ENCODE measurements at places on chromosomes 3 and 15.
A peak's percentile ranks its signal among the peaks of the same experiment; 100 is the strongest.

GRCh38 chr3:105473521-105474223 lies 107.0 kb downstream of the ALCAM start:
- DNase-seq = no peak

GRCh38 chr3:127428344-127428997 lies 140.6 kb upstream of the PRR20G start:
- DNase-seq = no peak

GRCh38 chr15:98221144-98221543 lies 260.6 kb downstream of the ARRDC4 start:
- no peak for DNase-seq

GRCh38 chr3:52670621-52671521 lies 14.8 kb downstream of the PBRM1 start:
- no peak for DNase-seq

DNA sequence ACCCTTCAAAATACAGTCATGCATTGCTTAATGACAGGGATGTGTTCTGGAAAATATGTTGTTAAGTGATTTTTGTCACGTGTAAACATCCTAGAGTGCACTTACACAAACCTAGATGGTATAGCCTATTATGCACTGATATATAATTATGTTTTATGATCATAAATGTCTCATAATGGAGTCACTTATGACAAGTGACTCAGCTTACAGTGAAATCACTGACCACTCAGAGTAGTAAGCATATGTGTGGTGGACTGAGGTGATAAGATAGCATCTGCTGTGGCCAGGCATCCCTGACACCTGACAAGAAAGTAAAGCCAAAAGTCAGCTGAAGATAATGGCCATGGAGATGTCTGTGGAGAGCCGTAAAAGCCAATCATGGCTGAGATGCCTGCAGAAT lies 5.4 kb downstream of the ACAD11 start:
- no peak for DNase-seq

GRCh38 chr15:68334661-68335124 lies 57.1 kb downstream of the FEM1B start:
- no peak for DNase-seq

GRCh38 chr3:58329922-58330413 lies 2.7 kb upstream of the PXK start:
- no peak for DNase-seq

DNA sequence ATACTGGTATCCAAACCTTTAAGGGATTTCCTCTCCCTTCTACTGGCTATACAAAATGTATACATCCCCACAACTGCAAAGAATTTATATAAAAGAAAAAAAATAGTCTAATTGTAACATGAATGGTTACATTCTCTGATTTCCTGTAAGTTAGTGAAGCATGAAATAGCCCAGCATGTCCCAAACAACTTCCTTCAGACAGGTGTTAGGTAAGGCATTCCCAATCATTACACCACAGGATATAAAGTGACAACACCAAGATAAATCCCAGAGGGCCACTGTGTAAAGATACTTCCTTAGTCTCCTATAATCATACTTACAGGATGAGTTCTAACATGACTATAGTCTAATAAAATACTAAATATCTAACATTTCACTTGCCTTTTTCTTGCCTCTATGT lies 7.6 kb downstream of the CMTM6 start:
- DNase-seq = no peak

GRCh38 chr15:42474827-42475226 lies 16.1 kb downstream of the ZNF106 start:
- DNase-seq = no peak

GRCh38 chr15:50066202-50066601 lies 52.8 kb downstream of the ATP8B4 start:
- DNase-seq = no peak

DNA sequence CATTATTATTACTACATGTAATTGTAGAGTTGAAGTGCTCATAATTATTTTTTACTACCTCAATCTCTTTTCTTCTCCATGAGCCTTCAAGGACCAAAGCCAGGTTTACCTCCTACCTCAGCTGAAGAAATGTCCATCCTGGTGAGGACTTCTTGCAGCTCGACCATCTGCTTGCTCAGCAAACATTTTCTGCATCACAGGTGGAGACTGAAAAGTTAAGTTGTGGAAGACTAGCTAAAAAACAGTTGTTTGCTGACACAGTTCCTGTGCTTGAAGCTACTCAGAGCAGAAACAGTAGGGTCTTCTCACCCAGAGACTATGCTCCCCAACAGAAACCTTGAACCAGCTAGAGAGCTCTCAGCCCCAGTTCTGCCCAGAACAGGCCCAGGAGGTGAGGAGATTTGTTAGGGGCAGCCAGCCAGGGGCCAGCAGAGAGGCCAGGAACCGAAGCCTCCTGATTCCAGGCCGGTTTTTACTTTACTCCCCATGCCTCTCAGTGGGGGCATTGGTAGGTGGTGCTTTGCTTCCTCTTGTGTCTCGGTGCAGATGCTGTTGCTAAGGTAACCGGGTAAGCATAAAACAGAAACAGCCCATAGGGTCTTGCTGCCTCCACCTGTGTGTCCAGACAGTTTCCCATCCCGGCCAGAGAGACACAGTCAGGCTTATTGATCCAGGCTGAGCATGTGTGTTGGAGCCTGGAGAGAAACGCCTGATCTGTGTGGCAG lies 54.9 kb downstream of the CCNL1 start:
- DNase-seq = no peak

- peak; percentile 17 for DNase-seq
Measured at GRCh38 chr15:70164910-70165715, 67.4 kb upstream of the TLE3 start.

DNA sequence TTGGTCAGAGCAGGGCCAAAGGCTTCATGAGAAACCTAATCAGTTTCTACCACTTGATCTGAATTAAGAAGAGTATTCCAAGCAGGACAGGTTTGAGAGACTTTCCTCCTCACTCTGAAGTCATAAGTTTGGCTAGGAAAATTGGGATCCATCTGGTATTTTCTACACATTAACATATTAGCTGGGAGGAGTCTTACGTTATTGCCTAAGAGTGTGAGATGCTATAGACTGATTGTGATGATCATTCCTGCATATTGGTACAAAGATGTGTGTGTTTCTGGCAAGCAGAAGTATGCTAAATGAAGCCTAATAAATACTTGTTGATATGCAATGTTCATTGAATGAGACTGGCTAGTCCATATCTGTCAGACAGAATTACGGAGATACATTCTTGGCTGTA lies 73.5 kb upstream of the RASGRP1 start:
- no peak for DNase-seq

DNA sequence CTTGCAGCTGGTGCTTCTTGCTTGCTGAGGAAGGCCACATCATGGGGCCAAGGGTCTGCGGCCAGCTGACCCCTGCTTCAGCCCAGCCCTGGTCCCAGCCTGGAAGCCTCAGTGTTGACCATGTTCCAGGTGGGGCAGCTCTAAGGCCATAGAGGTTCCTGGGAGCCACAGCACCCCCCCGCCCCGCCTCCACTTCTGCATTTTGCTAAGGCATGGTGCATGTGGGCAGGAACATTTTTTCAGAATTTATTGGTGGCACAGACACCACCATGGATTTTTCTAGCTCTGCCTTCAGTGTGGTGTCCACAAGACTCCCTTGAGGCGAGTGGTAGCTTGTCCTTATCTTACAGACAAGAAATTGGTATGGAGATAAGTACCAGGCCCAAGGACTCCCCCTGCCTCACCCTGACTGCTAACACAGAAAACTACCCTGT lies 1.9 kb upstream of the CHST14 start:
- no peak for DNase-seq

- DNase-seq = no peak
Measured at GRCh38 chr15:59160880-59161593, 45.6 kb upstream of the LDHAL6B start.

DNA sequence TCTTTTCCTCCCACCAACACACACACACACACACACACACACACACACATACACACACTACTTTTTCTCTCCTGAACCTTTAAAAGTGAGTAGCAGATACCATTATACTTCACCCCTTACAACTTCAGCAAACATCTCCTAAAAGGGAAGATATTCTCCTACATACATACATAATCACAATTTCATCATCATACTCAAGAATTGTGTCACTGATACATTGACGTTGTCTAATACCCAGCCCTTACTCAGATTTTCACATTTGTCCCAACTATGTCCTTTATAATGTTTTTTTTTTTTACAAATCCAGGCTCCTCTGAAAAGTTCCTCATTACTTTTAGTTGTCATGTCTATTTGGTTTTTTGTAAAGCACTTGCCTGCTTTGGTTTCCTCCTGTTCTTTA lies 18.5 kb downstream of the ABHD6 start:
- no peak for DNase-seq

- peak; percentile 30 for DNase-seq
Measured at GRCh38 chr3:132210476-132211346, 106.5 kb upstream of the ACP3 start.

DNA sequence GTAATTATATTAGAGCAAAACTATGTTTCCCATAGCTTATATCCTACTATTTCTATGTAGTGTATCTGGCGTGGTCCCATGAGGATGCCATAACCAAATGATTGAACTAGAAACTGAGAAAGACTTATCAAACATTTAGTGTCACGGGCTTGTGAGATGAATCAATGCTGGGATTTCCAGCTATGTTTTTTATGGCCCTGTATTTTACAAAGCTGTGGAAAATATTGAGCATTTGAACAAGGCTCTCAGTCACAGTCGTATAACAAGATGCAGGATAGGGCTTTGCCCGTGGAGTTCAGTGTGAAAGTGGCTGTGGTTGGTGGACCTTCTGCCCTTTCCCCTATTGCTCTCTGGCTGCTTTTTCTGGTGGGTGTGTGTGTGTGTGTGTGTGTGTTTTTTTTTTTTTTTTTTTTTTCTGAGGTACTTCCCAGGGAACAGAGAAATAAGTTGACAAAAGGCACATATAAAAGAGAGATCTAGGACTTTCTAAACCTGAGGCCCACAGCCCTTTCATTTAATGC lies 60.7 kb downstream of the CACNA1D start:
- no peak for DNase-seq

DNA sequence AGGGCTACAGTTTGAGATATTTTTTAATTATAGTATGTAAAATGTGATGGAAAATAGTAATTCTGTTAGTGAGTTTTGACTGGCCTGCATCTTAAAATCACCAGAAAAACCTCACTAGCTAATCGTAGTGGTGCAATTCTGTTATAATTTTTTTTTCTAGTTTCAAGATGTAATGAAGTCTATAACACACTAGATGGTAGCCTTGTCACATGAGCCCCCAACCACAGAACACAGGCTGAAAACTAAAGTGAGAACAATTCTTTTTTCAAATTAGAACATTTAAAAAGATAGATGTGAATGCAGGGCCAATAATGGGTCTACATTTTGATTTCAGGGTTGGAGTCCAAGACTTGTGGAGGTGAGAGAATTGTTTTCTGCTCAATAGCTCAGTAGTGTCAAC lies 83.3 kb upstream of the KCNH8 start:
- DNase-seq = no peak

DNA sequence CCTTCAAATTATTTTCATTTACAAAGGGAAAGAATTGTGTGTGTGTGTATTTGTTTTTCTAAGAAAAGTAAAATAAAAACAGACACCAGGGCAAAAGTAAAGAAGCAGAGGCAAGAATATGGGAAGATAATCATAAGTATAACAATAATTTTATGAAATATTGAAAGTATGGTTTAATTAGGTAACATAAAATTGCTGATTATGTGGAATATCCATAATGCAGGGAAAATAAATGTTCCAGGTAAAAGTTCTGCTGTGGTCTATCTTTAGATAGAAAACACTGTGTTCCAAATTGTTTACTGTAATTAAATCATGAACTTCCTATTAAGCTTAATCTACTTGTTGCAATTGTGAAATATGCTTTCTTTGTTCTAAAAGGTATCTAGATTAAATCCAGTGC lies 25.7 kb upstream of the KCNMB2 start:
- DNase-seq = no peak

DNA sequence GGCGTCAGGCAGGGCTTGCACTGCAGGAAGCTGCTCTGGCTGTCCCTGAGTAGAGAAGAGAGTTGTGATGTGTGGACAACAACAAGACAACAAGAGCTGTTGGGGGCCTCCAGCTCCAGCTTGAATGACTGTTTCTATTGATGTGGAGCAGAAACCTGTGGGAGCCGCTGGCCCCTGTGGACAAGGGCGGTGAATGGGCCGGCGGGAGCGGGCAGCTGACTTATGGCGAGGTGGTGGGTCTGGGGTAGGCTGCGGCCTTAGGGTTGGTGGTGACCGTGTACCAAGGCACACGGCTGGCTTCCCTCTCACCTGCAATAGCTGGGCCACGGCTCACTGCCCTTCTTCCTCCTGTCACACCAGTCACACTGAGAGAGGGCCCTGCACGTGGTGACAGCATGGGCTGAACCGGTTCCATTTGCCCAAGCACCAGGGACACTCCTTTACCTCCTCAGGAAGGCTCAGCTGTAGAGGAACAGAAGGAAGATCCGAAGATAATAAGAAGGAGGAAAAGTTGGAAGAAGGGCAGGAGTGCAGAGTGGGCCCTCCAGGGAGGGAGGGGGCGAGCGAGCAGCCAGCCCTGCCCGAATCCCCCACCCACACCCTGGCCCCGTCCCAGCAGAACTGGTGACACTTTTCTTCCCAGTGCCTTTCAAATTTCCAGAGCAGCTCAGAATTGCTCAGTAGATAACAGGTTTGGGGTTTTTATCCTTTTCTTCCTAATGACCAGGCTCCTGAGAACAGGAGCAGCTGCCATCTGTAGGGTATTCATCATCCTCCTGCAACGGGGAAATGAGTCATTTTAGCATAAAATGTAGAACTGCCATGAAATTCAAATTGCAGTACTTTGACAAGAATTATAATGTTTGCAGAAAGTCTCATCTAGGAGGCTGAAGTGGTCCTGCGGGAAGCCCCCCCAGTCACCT lies 136.9 kb downstream of the TJP1 start:
- DNase-seq = no peak

- DNase-seq = no peak
Measured at GRCh38 chr3:81758275-81758674, 3.2 kb downstream of the GBE1 start.

GRCh38 chr3:176926034-176926433 lies 271.2 kb downstream of the TBL1XR1 start:
- no peak for DNase-seq

DNA sequence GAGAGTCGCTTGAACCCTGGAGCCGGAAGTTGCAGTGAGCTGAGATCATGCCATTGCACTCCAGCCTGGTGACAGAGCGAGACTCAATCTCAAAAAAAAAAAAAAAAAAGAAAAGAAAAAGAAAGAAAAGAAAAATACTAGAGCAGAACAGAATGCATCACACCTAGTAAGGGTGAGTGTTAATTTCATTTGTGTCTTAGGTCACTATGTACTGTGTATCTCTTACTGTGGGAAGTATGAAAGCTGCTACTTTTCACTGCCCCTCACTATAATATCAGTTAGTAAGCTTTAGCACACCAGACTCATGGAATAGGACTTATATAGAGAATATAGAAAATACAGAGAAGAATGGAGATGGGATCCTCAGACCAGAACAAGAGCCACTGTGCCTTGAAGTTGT lies 45.9 kb upstream of the RASA2 start:
- no peak for DNase-seq

- no peak for DNase-seq
Measured at GRCh38 chr15:55741833-55742497, 987 bp downstream of the PRTG start.

DNA sequence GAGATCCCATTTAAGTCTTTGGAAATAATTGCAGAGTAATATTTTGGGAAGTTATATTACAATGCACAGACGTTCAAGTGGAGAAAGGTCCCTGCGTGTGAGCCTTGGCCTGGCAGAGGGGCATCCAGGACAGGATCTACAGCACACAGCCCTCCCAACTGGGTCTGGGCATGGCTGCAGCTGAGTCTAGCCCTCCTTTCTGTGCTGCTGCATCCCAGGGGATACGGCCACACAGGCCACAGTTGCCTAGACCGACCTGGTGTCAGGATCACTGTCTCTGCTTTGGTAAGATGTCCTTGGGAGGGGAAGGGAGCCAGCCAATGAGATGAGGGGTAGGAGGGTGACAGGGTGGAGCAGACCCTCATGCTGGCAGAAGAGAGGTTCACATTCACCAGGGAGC lies 46.1 kb downstream of the APBA2 start:
- peak; percentile 14 for DNase-seq

Measured in left colon (tissue), 2 donors.